Activated T-helper 2 cell treated with anti-CD3 and anti-CD28 coated beads, Interferon-gamma antibody, Interleukin-2, Interleukin-4, amounts not matched to agents 10 μg/mL and 5 μg/mL and 100 μg/mL, durations not matched to agents 14 hours and 24 hours and 36 hours (primary cell): ENCODE measurements at places on chromosomes 16 and 17. TPM values are rescaled to one million over a fixed set of nuclear protein-coding genes. Genes with fewer than 3 reads are reported as not detected.

DNA sequence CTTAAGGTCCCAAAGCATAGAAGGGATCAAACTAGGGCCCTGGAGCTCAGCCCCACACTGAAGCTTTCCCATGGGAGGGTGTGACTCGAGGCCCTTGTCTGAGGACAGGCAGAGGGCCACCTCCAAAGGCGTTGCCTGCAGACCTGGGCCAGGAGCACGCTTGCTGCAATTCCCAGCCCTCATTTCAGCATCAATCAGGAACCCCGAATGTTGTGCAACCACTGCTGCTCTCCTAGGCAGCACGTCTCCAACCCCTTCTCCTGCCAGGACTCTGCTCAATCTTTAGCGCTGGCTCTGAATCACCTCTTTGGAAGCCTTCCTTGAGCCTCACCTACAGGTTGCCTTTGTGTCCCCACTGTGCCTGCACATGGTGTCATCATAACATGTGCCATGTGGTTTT, 14.0 kb upstream of the ATP2C2 start:
- H3K4me1 ChIP-seq, result peaks cover 19% of the 10 kb centered on the region
- no peaks in the 10 kb centered on the region for H3K36me3 ChIP-seq
- no peak overlapping the region for H3K4me3 ChIP-seq
- no peak for DNase-seq

DNA sequence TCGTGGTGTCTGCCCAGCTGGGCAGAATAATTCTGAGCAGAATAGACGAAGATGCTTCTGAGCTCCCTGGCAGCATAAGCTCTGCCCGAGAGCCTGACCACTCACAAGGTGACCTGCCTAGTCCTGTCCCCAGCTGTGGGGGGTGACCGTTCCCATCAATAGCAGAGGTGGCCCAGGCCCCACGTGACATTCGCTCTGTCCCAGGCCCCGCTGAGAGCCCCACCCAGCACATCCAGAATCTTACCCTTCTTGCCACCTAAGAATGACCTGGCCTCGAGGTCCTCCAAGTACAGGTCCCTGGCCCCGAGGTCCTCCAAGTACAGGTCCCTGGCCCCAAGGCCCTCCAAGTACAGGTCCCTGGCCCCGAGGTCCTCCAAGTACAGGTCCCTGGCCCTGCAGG, 695 bp upstream of the TMEM204 start:
- peak overlapping the region; percentile 94 for H3K4me3 ChIP-seq
- H3K36me3 ChIP-seq, result peaks cover 26% of the 10 kb centered on the region
- peak overlapping the region; percentile 73 for H3K27ac ChIP-seq
- H3K4me1 ChIP-seq, result peaks cover 26% of the 10 kb centered on the region
- no peak for DNase-seq

- no peaks in the 10 kb centered on the region for H3K27me3 ChIP-seq
- no peak for DNase-seq
- H3K27ac ChIP-seq, result no peak overlapping the region
- H3K4me1 ChIP-seq, result peaks cover 8% of the 10 kb centered on the region
- H3K36me3 ChIP-seq, result peaks cover 24% of the 10 kb centered on the region
These were observed 20.8 kb downstream of the GOSR2 start for GRCh38 chr17:46943501-46944393.

DNA sequence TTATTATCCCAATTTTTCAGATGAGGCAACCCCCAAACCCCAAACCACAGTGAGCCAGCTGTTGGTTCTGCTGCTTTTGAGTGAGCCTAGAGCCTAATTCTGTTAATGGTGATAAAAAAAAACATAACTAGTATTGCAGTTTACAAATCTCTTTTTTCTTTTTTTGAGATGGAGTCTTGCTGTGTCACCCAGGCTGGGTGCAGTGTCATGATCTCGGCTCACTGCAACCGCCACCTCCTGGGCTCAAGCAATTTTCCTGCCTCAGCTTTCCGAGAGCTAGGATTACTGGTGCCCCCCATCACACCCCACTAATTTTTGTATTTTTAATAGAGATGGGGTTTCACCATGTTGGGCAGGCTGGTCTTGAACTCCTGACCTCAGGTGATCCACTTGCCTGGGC, 3.1 kb downstream of the WNT9B start:
- no peak overlapping the region for H3K4me3 ChIP-seq
- H3K27me3 ChIP-seq, result peaks cover 52% of the 10 kb centered on the region
- no peak overlapping the region for H3K27ac ChIP-seq
- no peak for DNase-seq
- H3K4me1 ChIP-seq, result no peaks in the 10 kb centered on the region

The TUBD1 gene
- total RNA-seq, result 8.2 and 9.3 TPM in 2 replicates

DNA sequence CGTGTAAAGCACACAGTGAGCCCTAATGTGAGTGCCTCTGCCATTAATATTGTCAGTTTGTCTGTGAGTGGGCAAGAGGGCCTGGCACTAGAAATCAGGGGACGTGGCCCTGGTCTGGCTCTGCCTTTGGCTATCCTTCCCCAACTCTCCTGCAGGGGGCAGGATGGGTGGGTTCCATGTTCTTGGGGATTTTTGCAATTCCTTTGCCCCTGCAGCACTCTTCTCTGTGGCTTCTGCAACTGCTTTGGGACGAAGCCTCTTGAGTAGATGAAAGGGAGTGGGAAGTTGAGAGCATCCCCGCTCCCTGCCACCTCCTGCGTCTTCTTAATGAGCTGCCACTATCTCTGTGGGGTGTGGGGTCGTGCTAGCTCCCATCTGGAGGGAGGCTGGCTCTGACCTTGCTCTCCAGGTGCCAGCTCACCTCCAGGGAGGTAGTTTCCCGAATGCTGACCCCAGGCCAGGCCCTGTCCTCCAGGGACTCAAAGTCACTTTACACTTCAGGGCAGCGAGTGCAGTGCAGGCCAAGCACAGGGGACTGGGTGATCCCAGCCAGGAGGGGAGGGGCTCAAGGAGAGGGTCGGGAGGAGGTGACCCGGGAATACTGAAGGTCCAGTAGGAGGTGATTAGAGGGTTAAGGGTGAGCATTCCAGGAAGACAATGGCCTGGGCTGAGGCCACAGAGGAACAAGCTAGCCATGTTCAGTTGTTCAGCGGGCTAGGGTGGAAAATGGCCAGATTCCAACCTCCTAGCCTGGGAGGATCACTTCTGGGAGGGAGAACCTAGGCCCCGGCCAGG, 121.0 kb upstream of the NLRP1 start:
- no peak for DNase-seq
- H3K4me3 ChIP-seq, result no peak overlapping the region
- no peaks in the 10 kb centered on the region for H3K36me3 ChIP-seq
- no peak overlapping the region for H3K27ac ChIP-seq

The PDPR gene
- total RNA-seq, result 37.5 and 39.0 TPM in 2 replicates

DNA sequence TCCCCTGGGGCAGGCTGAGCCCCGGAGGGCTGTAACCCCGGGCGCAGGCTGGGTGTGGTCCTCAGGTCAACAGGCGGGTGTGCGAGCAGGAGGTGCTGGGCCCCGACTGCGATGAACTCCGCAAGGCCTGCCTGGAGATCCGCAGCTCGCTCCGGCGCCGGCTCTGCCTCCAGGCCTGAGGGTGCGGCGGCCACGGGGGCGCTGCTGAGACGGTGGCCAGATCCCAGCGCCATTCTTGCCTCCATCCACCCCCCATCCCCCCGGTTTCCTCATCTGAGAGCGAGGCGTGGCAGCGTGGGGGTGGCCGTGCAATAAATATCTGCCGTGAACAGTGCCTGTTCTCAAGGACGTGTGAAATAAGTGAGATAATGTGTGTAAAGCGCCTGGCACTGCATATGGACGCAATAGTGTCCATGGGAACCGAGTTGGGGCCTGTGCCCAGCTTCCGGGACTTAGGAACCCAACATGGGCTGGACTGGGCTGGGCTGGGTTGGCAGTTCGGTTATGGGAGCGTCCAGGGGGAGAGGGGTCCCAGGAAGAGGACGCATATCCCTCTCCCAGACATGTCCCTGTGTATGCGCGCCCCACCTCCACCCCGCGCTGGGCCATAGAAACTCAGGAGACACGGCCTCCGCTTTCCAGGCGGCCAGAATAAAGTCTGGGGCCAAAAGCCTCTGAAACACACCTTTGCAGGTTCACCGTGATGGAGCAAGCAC, 15.0 kb downstream of the ZNF213 start:
- H3K36me3 ChIP-seq, result no peaks in the 10 kb centered on the region
- peaks cover 13% of the 10 kb centered on the region for H3K27me3 ChIP-seq
- H3K4me1 ChIP-seq, result peaks cover 29% of the 10 kb centered on the region
- H3K4me3 ChIP-seq, result peak overlapping the region; percentile 85
- peak overlapping the region; percentile 75 for H3K27ac ChIP-seq

The KRTAP2-2 gene
- not detected in 2 replicates for total RNA-seq

DNA sequence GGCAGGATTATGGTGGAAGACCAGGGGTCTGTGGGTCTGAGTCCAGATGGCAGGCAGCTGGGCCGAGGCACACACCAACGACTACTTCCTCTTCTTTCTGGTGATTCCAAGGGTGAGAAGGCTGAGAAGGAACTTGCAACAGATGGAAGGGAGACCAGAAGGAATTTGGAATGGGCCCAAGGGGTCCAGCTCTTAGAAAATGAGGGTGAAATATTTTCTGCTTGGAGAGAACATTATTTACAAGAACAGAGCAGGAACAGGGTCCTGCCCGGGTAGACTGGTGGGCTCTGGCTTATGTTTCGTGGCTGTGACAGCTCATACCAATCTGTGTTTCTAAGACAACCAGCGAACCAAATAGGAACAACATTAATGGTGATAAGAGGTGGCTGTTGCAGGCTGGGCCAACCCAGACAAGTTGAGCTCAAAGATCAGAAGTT, 36.6 kb downstream of the CCDC42 start:
- no peak overlapping the region for H3K4me3 ChIP-seq
- no peaks in the 10 kb centered on the region for H3K36me3 ChIP-seq
- no peak for DNase-seq
- H3K27me3 ChIP-seq, result peaks cover 18% of the 10 kb centered on the region
- no peaks in the 10 kb centered on the region for H3K4me1 ChIP-seq

- no peak overlapping the region for H3K4me3 ChIP-seq
- no peak for DNase-seq
- no peaks in the 10 kb centered on the region for H3K4me1 ChIP-seq
These were observed 193.3 kb downstream of the IRX3 start for GRCh38 chr16:54093281-54093680.

GRCh38 chr17:69466905-69467667, 52.6 kb downstream of the MAP2K6 start:
- DNase-seq, result no peak
- H3K27ac ChIP-seq, result no peak overlapping the region
- peaks cover 1% of the 10 kb centered on the region for H3K4me1 ChIP-seq
- H3K4me3 ChIP-seq, result no peak overlapping the region

The SPHK1 gene
- 16.0 and 16.4 TPM in 2 replicates for total RNA-seq
